ENCODE measurements at places on chromosomes 5 and 9.

- DNase-seq, result no peak
Observed at GRCh38 chr5:174690271-174690670, 34.1 kb upstream of the MSX2 start.

DNA sequence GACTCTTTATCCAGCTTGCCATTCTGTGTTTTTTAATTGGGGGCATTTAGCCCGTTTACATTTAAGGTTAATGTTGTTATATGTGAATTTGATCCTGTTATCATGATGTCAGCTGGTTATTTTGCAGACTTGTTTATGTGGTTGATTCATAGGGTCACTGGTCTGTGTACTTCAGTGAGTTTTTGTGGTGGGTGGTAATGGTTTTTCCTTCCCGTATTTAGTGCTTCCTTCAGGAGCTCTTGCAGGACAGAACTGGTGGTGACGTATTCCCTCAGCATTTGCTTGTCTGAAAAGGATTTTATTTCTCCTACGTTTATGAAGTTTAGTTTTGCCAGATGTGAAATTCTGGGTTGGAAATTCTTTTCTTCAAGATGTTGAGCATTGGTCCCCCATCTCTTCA is 381.1 kb downstream of the MAN2A1 start:
- no peak for DNase-seq

DNA sequence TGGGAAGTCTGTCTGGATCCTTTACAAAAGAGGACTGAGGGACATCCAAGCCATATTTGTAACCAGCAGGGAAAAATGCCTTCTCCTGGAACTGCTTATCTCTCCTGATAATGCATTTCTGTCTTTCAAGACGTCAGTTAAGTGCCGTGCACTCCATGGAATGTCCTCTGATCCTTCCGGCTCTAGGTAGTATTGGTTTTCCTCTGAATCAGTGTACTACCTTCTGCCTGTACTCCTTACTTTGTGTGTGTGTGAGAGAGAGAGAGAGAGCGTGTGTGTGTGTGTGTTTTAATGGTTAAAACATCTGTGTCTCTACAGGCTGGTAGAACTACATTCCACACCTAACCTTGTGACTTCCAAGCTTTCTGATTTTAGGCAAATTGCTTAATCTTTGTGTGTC is 89.9 kb downstream of the PIP5K1B start:
- DNase-seq, result no peak

DNA sequence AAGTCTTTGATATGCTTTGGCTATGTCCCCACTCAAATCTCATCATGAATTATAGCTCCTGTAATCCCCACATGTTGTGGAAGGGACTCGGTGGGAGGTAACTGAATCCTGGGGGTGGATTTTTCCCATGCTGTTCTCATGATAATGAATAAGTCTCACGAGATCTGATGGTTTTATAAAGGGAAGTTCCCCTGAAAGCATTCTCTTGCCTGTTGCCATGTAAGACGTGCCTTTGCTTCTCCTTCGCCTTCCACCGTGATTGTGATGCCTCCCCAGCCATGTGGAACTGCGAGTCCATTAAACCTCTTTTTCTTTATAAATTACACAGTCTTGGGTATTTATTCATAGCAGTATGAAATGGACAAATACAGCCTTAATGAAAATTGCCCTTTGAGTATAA is 44.7 kb upstream of the ICE1 start:
- DNase-seq, result no peak

GRCh38 chr5:106288979-106289378 is 1381.8 kb downstream of the EFNA5 start:
- no peak for DNase-seq

- no peak for DNase-seq
Observed at GRCh38 chr5:158414333-158414762, 555.4 kb upstream of the CLINT1 start.

DNA sequence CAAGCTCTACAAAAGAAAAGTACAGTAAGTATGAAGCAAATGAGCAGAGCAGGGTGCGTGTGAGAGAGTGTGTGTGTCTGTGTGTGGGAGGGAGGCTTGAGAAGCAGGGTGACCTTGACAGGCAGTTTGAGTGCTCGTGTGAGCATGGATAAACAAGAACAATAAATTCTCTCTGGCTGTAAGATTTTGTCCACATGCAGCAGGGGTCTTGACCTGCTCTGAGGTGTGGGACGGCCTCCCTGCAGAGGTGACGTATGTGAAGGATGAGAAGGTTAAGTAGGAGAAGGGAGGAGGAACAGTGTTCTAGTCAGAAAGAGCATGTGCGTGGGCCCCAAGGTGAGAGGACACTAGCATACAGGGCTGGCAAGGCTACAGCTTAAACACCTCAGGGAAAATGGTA is 49.0 kb downstream of the SPTLC1 start:
- DNase-seq, result no peak

DNA sequence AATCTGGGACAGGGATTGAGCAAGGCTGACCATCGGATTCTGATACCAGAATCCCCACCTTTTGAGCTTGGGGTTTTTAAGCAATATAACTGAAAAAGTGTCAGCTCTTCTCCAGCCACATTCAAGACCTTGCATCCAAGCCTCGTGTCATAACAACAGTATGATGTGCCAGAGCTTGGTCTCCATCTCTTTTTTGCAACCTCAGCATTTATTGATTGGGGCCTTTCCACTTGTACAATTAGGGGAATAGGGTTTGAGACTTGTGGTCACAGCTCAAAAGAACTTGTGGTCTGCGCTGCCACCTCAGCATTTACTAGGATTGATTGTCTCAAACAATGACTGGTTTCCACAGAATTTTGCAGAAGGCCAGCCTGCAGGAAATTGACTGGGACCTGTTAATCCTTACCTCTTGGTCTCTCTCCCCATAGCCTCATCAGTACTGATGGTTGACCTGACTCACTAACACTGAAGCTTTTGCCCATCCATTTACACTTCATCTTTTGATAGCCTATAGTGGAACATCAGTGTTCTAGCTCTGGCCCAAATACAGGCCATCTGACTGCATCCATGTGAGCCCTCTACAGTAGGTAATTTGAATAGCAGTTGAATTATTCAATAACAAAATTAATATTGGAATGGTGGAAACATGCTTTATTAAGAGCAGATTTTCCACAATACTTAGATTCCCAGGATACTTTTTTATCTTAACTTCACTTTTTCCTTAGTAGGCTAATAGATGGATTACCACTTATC is 381.6 kb upstream of the PRR16 start:
- DNase-seq, result no peak

DNA sequence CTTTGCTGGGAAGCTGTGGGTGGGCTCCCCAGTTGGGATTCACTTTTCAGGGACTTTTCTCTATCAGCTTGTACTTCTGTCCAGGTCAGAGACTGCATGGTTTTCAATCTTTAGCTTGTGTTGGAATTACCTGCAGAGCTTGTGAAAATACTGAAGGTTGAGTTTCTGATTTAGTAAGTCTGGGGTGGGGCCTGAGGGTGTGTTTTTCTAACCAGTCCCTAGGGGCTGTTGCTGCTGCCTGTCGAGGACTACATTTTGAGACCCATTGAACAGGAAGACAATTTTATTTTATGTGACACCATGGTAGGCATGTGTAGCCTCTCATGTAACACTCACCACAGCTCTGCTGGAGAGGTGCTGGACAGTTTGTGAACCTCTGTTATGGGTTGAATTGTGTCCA is 14.7 kb upstream of the MLANA start:
- DNase-seq, result no peak

DNA sequence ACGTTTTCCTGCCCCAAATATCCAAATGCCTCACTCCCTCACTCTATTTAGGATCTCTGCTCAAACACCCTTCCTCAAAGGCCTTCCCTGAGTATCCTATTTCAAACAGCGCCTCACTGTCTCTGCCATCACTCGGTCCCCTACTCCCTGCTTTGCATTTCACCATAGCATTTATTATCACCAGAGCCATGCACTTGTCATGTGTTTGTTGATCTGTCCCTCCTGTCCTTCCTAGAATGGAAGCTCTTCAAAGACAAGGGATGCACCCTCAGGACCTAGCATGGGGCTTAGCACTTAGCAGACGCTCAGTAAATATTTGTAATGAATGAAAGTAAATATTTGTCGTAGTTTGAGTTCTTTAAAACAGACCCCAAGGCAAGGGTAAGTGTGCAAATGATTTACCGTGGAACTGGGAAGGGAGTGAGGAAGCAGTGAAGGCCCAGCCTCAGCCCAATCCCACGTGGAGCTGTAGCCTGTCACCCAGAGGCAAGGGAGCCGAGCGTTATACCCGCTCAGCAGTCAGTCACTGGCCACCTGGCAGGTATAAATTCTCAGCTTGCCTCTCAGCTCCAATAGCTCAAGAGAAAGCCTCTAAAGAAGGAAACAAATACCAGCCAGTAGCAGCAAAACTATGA is 97.7 kb upstream of the KIF2A start:
- no peak for DNase-seq

GRCh38 chr5:107092695-107093094 is 578.0 kb downstream of the EFNA5 start:
- DNase-seq, result no peak

DNA sequence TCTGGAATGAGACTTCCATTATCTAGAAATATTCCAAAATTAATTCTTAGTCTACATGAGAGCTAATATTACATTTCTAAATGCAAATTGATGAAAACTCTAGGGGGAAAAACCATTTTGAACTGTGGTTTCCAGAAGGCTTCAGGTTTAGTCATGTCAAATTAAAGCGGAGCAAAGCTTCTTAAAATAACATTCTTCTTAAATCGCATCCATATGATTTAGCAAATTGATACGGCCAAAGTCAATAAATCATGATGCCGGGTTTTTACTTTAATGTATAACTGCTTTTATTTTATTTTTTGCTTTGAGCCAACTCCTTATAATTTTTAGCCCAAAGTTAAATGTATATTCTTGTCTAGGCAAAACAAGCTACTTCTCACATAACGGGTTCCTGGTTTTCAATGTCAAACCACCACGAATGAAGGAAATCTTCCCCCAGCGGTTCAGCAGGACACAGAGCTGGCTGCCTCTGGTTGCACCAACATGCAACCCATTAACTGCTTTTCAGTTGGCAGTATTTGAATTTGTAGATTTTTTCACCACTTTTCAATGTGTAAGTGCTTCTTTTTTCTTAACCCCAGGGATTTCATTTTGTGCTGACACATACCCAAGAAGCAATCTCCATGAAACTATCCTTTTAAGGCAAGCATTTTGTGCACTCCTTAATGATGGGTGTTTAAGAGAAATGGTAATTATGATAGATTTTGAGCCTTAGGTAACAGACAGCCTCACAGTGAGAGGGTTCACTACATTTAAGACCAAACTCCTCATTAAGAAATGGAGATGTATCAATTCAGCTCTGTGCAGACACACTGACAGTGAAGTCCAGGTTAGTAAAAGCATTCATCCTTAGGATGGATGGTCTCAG is 35.5 kb downstream of the EFNA5 start:
- DNase-seq, result no peak

- no peak for DNase-seq
Observed at GRCh38 chr9:137313956-137314560, 12.0 kb upstream of the NRARP start.

DNA sequence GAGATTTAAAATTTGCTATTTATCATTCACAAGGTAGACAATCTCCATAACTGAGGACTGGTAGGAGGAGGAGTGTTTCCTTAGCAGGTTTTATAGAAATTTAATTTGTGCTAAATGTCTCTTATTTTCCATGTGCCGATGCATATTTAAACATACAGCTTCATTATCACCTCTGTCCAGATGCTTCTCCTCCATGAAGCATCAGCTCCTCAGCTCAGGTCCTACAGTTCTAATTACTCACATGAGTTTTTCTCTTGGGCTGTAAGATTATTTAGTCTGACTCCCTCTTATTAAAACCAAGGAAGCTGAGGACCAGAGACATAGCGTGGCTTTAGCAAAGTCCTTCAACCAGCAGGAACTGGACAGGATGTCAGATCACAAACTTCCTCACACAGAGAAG is 300.2 kb upstream of the PANK3 start:
- no peak for DNase-seq

DNA sequence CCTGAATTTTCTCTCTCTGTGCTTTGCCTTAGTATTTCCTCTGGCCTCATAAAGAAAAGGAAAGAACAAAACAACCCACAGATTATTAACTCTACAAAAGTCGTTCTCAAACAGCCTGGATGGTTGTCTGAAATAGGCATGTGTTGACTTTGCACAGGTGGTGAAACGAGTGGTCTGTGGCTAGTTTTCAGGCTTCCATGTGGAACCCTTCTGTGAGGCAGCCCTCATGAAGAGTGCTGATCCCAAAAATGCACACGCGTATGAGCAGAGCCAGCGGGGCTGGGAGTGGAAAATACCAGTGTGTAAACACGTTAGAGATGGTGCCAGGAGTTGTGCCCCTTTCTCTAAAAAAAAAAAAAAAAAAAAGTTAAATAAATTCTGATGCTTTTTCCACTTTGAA is 4.9 kb upstream of the PSAT1 start:
- DNase-seq, result no peak

DNA sequence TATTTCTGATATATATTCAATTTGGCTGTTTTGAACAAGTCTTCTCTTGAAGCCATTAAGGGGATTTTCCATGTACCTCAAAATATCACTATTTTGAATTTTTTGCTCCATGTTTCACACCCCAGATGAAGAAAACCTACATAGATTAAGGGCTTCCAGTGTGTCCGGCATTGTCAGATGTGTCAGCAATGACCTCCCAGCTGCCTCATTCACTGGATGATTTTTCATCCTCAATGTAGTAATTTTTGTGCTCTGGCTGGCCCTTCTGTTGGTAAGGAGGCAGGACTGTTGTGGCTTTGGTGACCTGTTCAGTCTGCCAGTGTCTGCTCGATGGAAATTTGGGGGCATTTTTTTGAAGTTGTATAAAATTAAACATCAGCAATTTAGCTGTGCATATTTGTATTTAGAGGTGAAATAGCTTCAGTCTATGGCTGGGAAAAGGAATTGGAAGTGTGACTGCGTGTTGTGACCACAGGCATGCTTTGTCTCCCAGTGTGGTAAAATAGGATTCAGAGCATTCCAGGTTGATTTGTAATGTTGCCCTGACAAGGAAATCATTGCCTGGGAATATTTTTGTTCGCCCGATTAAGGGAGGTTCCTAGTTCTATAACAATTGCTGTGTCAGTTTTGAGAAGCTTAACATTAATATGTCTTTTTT is 312.4 kb downstream of the ARHGEF28 start:
- no peak for DNase-seq

Data from stimulated activated CD8-positive, alpha-beta memory T cell treated with anti-CD3 and anti-CD28 coated beads, Interleukin-4, amount 100 ng/mL, for 4 hours (primary cell).